ENCODE measurements at places on chromosomes 4 and X.

GRCh38 chrX:123153846-123154335 is 30.2 kb upstream of the GRIA3 start:
- no peak for DNase-seq

GRCh38 chrX:125742811-125743210 is 423.1 kb downstream of the TEX13C start:
- no peak for DNase-seq

DNA sequence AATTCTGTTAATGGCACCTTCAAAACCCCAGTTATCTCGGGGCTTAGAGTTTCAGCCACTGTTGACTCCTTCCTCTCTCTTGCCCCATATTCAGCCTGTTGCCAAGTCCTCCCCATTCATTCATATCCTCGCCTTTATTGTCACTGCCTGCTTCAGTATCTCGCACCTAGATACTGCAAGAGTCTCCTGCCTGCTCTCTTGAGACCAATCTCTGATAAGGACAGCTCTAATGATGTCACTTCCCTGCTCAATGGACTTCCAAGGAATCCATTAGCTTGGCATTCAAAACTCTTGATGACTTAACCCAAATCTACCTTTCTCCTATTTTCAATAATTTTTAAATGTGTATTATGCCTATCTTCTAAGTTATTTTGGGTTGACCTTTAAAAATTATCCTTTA is 1.1 kb upstream of the UBE2A start:
- no peak for DNase-seq

DNA sequence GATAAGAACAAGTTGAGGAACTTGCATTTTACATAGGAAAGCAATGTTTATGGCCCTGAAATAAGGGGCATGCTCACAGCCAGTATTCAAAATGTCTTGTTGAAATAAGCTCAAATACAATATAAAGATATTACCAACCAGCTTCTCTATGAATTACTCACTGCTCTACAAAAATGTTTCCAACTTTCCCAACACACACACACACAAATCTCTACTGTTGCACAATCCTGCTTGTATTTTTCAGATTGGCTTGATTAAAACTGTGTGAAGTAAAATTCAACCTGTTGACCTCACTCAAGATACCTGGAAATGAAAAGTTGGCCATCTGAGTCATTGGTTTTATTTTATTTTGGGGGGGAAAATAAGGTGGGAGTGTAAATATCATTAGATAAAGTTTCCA is 128.6 kb downstream of the CHIC2 start:
- no peak for DNase-seq

GRCh38 chr4:125750399-125750798 is 435.6 kb downstream of the FAT4 start:
- DNase-seq, result no peak

DNA sequence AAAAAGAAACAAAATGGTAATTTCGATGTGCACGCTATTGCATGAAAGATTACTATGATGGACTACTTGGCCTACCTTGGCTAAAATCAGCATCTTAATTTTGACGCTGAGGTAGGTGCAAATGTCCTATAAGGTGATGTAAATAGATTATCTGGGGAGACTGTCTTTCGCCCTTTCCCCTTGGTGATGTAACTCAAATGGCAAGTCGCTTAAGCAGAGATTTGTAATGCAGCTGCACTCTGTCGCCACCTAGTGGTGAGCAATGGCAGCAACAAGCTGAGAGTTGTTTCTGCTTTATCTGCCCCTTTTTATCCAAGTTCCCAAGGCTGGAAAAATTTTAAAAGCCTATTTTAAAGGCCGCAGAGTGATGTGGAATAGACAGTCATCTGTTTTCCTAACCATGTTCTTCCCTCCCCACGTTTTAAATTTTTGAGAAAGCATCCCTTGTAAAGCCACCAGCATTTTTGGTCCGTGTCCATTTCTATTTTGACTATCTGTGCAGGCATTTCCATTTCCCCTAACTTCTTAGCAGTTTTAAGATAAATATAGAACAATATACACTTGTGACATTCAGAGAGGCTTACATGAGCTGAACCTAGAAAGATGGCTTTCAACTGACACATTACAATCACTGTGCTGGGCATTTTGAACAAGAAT is 62.4 kb upstream of the PDLIM3 start:
- DNase-seq, result peak; percentile 44
